ENCODE measurements at places on chromosomes 1 and 21. TPM values are rescaled to one million over a fixed set of nuclear protein-coding genes. Genes with fewer than 3 reads are reported as not detected.
A peak's percentile ranks its signal among the peaks of the same experiment; 100 is the strongest.

GRCh38 chr1:39195166-39196111, 9.1 kb upstream of the MACF1 start:
- DNase-seq: no peak

DNA sequence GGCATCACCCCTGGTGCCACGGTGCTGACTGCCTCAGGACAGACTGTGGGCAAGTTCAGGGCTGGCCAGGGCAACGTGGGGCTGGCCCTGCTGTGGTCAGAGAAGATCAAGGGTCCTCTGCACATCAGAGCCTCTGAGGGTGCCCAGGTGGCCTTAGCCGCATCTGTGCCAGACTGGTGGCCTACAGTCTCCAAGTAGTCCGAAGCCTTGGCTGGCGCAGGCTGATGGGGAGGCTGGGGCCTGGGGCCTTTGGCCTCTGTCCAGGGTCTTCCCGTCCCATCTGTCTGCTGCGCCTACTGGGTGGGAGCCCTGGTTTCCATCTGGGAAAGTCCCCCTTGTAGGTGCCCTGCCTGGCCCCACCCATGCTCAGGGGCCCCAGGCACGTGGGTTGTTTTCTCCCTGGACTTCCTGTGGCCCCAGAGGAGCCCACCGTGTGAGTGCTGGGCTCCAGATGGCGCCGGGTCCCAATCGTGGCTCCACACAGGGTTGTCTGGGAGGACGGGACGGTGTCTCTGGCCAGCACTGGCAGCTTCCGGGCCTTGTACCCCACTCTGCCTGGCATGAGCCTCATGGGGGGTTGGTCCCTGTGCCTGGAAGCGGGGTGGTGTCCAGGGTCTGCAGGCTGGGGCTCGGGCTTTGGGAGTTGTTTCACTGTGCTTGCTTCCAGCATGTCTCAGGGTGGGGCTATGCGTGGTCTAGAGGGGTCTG, 9.9 kb downstream of the IBA57 start:
- no peak for DNase-seq

DNA sequence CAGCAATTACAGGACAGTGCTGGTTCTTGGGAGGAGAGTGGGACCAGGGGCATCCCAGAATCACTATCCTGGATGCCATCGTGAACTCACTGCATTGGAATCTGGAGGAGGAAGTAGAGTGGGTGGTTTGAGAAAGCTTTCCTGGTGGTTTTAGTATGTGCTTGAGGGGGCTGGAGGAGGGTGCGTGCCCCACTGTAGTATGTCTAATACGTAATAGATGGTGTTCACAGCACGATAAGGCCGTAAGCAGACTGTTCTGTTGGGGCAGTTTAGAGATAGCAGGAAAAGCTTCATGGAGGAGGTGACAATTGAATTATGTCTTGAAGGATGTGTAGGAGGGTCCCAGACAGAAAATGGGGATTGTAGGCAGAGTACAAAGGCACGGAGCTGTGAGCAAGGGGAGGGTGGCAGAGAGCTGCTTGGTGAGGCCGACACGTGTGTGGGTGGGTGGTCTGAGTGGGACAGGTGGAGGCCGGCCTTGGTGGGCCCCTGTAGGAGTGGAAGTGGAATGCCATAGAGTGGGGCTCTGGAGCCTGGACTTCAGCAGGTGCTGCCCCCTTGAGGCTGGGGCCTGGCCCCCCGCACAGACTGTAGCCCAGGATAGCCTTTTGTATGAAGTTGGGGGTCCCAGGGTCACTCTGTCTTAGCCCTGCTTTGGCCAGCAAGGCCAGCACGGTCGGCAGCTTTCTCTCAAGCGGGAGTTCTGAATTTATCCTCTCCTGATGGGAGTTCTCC, 37.0 kb downstream of the IL6R start:
- DNase-seq: no peak

GRCh38 chr1:50915621-50916020, 44.4 kb downstream of the FAF1 start:
- no peak for DNase-seq

The TRABD2B gene
- 0.09 TPM for total RNA-seq

DNA sequence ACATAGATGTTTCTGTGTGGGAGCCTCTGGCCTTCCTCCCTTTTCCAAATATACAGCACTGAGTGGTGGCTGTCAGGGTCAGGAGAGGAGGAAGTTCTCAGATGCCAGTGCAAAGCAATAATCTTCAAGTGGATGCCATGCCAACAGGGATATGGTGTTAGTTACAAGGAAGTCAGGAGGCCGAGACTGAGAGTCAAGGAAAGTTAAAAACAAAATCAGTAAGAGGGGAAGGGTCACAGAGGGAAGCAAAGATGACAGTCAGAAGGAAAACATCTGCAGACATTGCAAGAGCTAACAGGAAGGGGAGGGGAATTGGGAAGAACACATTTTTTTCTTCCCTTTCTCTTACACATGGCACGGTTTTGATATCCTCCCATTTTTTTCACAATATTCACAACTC, 691.4 kb downstream of the ADGRL2 start:
- no peak for DNase-seq

The G0S2 gene
- total RNA-seq: 2.8 TPM

DNA sequence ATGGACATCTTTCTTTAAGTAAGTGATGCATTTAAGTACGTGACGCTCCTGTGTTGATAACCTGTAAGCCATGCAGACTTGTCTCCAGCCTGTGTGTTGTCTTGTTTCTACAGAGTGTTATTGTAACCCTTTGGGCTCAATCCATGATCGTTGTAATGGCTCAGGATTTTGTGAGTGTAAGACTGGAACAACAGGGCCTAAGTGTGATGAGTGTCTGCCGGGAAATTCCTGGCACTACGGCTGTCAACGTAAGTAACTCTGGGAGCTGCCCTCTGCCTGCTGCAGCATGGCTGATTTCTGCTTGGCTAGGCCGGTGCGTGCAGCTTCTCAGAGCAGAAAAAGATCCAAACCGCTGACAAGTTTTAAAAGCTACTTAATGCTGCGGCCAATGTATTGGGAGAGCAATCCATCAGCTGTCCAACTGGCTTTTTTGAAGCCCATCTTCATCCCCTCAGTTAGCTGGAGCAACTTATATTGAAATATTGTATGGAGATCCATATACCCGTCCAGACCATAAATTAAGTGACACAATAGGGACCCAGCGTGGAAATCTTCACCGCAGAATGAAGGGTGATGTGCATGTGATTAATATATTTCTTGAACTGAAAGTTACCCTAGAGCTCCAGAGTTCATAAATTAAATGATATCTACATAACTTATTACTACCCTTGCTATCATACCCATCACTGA, 295.9 kb downstream of the NTNG1 start:
- DNase-seq: no peak

GRCh38 chr1:69744381-69744780, 176.7 kb downstream of the LRRC7 start:
- DNase-seq: no peak

DNA sequence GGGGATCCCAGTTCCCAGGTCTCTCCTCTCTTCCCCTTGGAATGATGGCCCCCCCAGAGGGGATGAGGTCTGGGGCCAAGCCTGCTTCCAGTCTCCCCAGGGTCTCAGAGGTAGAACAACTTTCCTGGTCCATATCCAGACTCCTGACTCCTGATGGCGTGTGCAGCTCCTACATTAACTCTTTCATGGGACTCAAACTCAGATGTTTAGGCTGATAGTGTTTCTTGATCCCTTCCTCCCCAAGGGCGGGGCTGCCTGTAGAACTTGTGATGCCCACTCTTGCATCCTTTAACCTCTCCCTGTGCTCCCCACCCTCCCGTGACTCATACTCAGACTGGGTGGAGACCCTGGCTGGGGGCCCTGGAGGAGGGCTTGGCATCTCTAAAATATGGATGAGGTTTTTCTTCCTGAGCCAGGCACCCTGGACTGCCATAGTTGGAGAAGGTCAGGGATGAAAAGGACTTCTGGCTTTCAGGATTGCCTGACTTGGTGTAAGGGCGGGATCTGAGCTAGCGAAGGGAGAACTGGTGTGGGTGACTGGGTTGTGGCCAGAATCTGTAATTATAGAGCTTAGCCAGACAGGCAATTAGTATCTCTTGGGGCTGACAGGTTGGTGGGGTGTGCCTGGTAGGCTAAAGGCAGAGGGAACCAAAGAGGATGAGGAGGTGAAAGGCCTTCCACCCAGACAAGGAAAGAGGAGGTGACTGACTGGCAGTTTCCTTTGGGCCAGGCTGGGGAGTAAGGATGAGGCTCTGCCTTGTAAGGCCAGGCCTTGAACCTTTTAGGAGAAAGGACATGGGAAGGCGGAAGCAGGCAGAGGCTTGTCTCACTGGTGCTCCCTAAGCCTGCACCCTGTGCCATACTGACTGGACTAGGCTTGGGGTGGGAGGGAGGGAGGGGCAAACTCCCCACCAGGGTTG, 1.5 kb downstream of the ATP8B2 start:
- DNase-seq: peak; percentile 23

- no peak for DNase-seq
Observed at GRCh38 chr1:202643397-202644218, 66.6 kb downstream of the SYT2 start.

DNA sequence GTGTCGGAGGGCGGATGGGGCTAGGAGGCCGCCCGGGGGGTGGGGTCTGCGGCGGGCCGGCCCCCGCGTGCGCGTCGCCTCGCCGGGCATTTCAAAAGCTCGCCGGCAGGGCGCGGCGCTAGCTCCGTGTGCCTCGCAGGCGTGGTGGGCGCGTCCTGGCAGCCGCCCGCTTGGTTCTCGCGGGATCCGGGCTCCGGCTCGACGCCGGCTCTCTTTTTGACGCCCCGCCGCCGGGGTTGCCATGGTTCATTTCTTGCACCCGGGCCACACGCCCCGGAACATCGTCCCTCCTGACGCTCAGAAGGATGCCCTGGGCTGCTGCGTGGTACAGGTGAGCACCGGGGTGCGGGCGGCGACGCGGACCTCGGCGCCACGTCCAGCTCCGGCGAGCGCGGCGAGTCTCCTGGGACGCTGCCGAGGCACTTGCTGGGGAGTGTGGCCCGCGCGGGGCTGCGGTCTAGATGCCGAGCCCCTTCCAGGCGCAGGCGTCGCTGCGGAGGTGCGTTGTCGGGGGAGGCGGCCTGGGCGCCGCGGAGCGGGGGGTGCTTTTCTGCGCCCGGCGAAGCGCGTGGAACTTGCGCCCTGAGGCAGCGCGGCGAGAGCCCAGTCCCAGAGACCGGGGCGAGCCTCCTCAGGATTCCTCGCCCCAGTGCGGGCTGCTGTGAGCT, at the start of gene ZYG11A:
TSS of gene ZYG11A (plus strand) at position 118 of the 668 bp plus-strand sequence. CDS start at position 242, 124 bp downstream.
- peak; percentile 41 for DNase-seq

- DNase-seq: no peak
Observed at GRCh38 chr1:20149601-20150325, 10.6 kb downstream of the PLA2G2F start.

- DNase-seq: no peak
Observed at GRCh38 chr1:214332946-214333798, 52.2 kb downstream of the SMYD2 start.

The SPRR2G gene
- 0.19 TPM for total RNA-seq
